ENCODE measurements at places on chromosomes 11 and 22.

DNA sequence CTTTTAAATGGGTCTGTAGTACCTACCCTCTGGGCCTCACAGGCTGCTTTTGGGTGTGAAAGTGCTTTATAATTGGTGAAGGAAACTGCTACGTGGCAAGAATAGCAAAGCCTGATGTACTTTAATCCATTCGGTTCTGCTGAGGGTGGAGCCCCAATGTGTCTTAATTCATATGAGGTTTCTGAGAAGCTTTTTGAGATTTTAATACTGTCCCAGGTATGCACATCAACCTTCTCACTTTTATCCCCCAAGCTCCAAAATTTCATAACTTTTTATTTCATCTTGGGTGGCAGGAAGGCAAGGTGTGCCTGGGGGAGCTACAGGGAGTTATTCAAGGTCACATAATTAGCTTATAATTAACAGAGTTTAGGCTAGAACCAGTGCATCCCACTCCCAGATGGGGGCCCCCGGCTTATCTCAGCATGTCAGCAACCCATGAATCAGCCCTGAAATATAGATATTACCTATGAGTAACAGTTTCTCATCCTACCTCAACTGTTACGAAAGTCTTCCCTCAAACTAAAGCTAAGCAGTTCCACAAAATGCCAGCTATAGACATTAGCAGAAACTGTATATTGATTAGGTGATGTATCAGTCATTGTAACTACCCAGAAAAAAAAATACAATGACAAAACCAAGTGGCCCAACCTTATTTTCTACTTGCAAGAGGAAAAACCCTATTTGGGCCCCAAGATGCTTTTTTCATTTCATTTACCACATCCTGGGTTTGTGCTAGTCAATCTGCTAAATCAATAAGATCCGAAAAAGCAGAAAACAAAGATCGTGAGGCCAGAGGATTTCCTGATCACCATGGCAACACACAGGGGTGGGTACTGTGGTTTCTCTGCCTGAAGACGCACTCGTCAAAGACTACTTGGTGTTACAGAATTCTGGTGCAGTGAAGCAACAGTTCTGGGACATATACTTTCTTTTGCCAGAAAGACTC lies 26.7 kb downstream of the CD44 start:
- DNase-seq, result peak; percentile 80

DNA sequence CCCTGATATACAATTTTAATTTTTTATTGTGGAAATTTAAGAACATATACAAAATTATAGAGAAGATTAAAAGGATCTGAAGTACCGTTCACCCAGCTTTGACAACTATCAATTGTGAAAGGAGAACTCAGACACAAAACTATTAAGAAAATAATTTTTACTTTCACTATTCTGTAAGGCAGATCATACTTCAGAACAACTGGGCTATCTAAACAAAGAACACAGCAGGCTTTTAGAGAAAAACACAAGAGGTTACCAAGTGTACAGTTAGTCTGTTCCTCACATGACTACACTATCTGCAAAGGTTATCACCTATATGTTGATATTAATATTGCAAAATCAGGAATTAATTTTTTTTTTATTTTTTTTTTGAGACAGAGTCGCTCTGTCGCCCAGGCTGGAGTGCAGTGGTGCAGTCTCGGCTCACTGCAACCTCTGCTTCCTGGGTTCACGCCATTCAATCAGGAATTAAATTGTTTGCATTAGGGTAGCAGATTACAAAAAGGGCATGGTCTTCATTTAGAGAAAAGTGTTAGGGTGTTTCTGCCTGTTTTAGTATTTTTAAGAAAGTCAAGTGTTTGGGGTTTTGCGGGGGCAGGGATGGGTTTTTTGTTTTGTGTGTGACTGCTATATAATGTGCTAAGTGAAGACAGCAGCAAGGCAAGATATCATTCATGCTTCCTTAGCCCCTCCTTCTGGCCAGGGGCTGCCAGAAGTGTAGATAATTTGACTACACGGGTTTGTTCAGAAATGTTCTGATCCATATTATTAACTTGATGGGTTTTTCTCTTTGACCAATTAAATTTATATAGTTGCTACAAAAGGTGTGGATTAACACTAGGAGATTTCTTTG lies 27.6 kb upstream of the SIK2 start:
- DNase-seq, result no peak

DNA sequence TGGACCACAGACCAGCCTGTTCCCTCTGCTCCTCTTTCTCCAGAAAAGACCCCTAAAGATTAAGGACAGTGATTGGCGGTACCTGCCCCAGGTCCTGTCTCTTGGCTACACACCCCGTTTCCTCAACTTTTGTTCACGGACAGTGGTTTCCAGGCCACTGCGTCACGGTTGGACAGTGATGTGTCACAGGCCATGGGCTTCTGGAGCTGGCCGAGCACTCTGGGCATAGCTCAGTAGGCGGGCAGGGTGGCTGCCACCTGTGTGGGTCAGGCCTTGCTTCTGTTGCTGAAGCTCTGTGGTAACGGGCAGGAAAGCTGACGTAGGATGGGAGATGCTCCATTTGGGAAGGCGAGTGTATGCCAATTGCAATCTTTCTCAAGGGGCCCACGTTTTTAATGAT lies 13.6 kb downstream of the TUB start:
- no peak for DNase-seq

DNA sequence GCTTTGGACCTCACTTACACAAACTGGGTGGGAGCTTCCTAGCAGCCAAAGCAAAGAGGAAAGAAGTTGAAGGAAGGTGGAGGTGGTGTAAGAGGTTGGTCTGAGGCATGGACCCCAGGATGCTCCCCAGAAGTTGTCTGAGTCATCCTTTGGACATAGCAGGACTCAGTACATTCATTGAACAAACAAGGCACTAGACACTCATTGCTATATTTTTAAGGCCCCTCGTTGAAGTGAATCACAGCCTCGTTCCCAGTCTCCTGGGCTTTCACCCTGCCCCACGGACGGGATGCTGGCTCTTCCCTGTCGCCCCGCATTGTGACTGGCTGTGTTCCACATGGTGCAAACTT lies 95.9 kb upstream of the FGF3 start:
- DNase-seq, result no peak

DNA sequence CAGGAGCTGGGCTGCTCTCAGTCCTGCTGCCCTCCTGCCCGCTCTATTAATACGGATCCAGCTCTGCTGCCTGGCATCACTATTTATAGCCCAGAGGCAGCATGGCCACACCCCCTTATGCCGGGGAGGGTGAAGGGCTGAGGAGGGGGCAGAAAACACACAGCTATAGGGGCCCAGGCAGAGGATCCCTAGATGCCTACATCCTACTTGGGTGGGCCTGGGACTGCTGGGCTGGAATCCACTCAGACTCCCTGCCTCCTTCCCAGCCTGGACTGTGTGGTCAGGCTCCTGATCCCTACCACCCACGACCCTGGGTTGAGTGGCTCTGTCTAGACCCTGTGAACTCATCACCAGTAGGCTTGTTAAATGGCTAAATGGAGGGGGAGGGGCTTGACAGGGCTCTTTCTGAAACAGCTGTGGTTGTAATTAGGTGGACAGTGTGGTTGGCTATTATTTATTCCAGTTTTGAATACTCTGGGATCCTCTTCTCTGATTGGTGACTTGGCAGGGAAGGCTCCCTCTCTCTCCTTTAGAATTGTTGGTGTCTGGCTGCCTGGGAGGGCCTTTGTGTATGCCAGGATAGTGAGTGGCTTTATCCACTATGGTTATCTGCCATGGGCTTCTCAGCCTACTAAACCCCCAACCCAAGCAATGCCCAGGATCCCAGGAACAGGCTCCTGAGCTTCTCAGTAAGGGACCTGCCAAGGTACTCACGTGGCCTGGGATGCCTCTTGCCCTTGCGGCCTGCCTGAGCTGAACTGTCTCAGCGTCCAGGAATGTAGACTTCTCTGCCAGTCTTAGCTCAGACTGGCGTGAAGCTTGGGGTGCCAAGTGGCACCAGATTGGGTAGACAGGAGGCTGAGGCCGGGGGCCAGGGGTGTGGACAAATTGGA lies 15.2 kb downstream of the PHLDB1 start:
- no peak for DNase-seq

DNA sequence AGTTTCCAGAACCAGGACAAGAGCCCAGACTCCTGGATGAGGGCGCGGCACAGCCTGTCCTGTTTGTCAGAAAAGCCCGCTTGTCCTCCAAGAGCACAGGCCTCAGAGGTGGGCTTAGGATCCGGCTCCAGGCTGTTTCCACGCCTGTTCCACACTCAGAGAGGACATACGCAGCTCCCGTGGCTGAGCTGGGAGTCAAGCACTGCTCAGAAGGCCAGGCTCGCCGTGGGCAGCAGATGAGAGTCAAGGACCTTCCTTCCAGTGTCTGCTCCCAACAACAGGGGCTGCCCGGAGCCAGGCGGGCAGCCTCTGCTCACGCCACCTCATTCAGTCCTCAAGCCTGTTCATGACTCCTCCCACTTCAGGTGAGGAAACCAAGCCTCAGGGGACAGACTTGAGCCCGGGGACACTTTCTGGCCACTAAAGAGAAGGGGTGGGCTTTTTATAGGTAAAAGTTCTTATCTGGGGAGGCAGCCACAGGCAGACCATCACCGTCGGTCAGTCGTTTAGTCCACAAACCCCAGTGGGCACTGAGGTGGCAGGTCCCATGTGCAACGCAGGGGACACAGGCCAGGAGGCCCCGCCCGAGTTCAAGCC lies 3.8 kb downstream of the CYB5R3 start:
- no peak for DNase-seq

- no peak for DNase-seq
These were observed 137.9 kb downstream of the CTTN start for GRCh38 chr11:70536051-70536877.

Data from stimulated activated naive CD8-positive, alpha-beta T cell treated with anti-CD3 and anti-CD28 coated beads, Interleukin-15, Interleukin-2, amounts not matched to agents 100 U/mL and 50 U/mL, for 24 hours (primary cell).